Head of caudate nucleus (tissue), 42 donors: ENCODE measurements at places on chromosomes 5 and 9.

GRCh38 chr5:3007577-3007976 lies 256.1 kb upstream of the IRX2 start:
- no peak for DNase-seq

DNA sequence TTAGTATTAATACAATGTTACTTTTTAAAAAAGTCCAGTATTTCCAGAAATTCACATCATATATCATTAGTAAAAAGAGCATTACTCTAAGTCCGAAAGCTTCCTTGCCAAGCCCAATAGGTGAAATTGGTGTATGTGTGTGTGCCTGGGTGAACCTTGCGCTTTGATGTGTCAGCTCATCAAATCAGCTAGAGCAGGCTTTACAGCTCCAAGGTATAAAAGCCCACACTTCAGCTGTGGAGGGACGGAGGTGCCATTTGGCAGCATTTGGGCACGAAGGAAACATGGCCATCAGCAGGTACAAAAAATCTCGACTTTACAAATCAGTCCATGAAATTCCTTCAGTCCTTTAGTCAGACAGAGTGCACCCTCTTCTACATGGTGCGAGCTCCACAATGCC lies 76.5 kb upstream of the IL7R start:
- DNase-seq: no peak

DNA sequence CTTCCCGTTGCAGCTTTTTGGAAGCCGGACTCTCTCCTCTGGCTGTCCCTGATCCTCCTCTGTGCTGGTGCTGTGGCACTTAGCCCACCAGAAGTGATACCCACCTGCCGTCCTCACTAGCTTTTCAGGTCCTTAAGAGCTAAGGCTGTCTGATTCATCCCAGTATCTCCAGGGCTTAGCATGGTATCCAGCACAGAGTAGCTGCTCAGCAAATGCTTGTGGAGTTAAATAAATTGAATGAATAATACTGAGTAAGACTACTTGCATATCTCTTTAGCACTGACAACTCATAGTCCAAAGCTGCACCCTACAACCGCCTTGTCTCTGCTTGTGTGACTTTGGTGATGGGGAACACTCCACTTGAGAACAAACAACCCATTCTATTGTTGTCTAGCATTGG lies 7.7 kb upstream of the XPA start:
- DNase-seq: no peak

- DNase-seq: no peak
Observed at GRCh38 chr5:174425271-174425963, 299.0 kb upstream of the MSX2 start.

DNA sequence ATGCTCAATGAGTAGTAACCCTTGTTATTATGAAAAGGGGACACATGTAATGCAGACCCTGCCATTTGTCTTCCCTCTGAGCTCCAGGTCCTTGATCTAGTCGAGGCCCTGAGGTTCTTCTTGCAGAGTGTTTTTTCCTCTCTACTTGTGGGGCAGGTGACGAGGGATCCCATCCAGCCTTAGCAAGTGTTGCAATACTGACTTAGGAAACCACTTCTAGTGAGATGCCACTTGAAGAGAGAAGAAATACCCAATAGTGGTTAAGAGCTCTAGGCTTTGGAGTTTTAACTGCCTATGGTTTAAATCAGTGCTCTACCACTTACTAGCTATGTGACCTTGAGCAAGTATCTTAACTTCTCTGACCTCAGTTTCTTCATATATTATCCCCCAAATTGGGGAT lies 10.2 kb downstream of the PPARGC1B start:
- no peak for DNase-seq

DNA sequence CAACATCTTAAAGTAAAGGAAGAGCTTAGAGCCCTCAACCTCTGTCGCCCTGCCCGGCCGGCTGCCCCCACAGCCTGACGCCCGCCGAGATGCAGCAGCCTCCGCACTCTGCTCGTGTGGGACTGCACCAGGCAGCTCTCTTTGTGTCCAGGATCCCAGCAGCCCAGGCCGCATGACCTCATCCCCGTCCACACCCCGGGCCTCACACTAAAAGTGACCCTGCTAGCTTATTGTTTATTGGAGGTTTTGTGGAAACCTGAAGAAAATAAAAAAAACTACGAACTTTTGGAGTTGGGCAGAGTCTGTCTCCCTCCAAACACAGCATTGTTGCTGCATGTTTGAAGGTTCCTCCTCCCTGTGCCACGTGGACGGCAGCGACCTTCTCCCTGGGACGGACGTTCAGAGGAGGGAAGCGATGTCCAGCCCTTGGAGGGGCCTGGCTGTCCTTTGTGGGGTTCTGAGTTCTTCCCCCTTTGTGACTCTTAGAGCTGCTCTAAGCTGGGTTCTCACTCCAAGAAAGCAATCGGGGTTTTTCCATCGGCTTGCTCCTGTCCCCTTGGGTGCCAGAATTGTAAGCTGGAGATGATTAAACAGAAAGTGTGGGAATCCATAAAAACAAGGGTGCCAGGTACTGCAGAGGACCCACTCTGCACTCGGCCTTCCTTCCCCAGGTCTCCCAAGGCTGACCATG lies 103.5 kb upstream of the COL5A1 start:
- no peak for DNase-seq

DNA sequence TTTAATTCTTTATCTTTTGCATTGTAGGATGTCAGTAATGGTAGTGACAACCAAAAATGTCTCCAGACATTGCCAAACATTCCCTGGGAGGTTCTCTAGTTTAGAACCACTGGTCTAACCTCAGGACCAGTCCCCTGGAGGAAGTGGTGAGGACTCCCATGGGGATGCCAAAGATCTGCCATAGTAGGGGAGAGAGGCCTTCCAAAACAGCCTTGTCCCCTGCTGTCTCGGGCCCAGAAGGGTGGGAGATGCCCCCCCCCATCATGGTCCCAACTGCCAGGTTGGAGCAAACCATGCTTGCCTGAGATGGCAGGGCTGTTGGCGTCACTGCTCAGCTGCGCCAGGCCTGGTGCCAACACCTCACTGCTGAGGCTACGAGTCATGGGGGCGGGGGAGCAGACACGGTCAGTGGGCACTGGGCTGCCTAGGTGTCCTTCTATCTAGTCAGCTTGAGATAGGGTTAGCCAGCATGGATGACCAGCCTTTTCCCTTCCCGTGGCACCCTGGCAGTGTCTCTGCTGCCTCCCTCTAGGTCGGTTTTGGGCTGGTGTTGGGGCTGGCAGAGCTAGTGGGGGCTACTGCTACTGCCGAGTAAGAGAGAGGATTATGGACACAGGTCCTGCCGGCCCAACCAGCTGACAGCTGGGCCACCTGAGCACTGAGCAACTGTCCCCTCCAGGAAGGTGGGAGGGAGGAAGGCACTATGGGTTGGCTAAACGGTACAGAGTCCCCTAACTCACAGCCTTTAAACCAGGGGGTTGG lies 8.3 kb upstream of the CXXC5 start:
- DNase-seq: peak; percentile 59

DNA sequence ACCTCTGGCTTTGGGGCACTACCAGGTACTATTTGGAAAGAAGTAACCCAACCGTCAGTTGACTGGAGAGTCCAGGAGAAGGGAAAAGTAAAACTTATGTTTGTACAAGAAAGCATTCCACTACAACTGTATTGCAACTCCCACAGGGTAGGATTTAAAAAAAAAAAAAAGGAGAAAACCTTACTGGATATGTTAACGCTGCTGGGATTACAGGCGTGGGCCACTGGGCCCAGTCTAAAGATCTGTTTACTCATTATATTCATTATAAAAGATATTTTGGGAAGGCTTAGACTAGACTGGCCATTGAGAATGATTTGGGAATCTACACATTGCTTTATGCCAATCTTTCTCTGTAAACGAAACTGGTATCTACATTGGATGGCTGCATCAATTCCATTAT lies 86.6 kb downstream of the USP20 start:
- no peak for DNase-seq

- no peak for DNase-seq
Observed at GRCh38 chr5:151459680-151460324, 12.4 kb downstream of the SLC36A1 start.

- no peak for DNase-seq
Observed at GRCh38 chr5:31847354-31847753, 208.4 kb downstream of the PDZD2 start.
